ENCODE measurements at places on chromosomes 7 and 10.

DNA sequence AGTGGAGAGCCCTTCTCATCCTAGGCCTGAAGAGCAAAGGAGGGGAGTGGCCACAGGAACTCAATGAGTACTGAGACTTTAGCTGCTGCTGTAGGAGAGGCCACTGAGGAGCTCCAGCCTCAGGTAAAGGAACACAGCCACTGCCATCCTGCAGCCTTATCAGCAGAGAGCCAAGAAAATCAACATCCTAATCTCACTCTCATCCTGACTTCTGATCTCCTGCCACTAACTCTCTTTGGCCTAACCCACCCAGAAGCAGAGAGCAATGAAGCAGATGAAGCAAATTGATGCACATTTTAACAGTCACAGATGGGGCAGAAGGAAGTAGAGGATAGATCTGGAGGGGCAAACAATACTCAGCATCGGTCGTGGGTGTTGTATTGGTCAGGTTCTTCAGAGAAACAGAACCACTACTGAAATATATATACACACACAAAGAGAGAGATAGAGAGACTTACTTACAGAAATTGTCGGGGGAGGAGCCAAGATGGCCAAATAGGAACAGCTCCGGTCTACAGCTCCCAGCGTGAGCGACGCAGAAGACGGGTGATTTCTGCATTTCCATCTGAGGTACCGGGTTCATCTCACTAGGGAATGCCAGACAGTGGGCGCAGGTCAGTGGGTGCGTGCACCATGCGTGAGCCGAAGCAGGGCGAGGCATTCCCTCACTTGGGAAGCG lies 297.6 kb downstream of the MTERF1 start:
- no peak for DNase-seq

GRCh38 chr10:106592396-106592795 lies 572.1 kb downstream of the SORCS1 start:
- no peak for DNase-seq

- no peak for DNase-seq
Observed at GRCh38 chr7:16708980-16709379, 44.6 kb upstream of the TSPAN13 start.

DNA sequence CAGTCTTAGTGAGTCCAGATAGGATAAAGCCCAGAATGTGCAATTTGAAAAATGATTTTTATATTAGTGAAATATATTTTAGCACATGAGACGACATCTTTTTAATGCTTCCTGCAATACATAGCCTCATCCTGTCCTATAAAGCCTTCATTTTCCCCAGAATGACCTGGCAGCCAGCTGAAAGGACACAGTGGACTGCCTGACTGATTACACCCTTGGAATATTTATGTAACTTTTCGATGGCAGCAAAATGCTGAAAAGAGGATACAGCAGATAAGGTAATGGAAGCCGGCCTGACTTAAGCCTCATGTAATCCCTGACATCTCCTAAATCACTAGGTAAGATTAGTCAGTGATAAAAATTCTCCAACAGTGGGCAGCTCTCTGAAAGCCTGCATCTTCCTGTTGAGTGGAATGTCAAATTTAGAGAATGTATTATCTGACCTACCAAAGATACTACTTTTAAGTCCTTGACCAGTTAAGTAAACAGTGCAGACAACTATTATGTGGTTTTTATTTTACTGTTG lies 210.7 kb upstream of the STEAP1 start:
- no peak for DNase-seq

- DNase-seq = no peak
Observed at GRCh38 chr10:102394801-102395399, 605 bp upstream of the NFKB2 start.

DNA sequence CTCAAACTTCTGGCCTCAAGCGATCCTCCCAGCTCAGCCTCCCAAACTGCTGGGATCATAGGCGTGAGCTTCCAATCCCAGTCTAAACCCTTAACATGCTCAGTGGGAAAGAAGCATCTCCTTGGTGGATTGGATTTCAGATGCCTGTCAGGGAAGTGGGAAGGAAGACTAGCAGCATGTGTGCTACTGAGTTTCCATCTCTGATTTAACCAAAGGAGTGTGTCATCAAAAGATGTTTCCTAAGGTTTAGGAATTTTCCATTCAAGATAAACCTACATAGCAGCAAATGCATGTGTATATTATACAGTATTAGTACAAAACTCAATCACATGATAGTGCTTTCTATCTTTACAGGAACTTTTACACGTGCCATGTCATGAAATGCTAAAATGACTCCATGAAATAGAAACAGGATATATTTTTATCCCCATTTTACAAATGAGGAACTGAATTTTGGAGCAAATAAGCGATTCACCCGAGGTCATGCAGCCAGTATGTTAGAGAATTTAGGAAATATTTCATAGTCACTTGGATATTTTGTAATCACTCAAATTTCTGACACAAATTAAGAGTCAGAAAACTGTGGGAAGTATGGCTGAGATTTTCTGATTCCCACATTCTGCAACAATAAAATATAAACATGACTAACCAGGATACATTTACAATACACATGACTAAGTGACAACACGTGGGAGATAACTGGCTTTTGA lies 11.4 kb upstream of the TMEM26 start:
- DNase-seq = no peak

GRCh38 chr7:68334636-68335272 lies 1263.5 kb upstream of the AUTS2 start:
- DNase-seq = no peak

- no peak for DNase-seq
Observed at GRCh38 chr7:7641129-7641663, 644 bp downstream of the UMAD1 start.

- no peak for DNase-seq
Observed at GRCh38 chr10:64976150-64976549, 1454.9 kb downstream of the REEP3 start.

DNA sequence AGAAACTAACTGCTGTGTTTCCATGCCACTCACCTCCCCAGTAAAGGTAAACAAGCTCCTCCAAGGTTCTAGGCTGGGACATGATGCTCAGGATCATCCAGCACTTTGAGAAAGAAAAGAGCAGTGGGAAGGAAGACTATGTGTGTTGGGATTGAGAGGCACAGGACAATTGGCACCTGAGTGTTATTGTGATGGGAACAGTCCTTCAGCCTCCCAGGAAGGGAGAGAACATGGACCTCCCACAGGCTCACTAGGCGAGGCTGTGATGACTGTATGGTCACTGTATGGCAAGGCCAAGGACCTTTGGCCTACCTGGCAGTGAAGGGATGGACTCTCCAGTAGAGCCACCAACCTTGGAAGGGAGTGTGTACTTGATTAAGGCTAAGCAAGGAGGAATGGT lies 123.2 kb upstream of the UNC5B start:
- no peak for DNase-seq

DNA sequence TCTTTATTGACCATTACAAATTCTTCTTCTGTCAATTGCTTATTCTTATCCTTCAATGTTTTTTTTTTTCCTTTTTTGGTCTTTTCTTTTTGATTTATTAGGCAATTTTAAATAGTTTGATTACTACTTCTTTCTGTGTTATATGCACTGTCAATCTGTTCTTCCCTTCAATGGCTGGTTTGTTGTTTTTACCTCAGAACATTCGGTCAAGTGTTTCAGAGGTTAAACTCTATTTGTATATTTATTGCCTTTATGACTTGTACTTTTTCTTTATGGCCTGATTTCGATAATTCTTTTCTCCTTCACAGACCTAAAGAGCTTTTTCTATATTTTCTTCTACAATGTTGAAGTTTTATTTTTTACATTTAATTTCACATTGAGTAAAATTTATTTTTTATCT lies 171.5 kb upstream of the AKR1E2 start:
- no peak for DNase-seq

- DNase-seq = no peak
Observed at GRCh38 chr10:110505130-110505770, 7.5 kb downstream of the DUSP5 start.

DNA sequence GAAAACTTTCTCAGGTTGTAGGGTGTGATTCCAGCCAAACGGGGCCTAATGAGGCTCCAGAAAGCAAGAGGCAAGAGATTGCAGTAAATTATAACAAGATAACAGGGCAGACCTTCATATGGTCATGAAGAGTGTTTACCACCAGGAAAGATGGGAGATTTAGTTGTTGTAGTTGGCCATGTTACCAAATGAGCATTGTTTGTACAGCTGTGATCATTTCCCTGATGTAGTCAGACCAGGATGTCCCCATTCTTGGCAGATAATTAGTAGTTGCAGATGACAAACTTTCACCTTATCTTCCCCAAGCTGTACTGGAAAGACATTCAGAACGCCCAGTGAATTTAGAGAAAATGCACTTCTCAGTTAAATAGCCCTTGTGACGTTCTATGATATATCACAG lies 630.8 kb downstream of the ANKRD7 start:
- no peak for DNase-seq

DNA sequence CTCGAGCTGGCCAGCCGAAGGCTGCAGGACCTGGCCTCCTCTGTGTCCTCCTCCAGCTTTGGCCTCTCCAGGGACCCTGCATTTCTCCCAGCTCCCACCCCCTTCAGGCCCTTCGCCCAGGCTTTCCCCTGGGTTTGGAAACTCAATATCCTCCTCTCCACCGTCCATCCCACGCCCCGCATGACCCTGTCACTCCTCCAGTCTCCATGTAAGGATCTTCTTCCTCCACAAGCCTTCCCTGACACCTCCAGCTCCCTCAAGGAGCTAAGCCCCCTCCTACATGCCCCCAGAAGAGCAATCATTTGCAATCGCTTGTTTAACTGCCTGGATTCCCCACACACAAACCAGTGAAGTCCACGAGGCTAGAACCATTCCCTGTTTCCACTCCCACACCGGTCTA lies 24.6 kb upstream of the TMEM213 start:
- DNase-seq = no peak

DNA sequence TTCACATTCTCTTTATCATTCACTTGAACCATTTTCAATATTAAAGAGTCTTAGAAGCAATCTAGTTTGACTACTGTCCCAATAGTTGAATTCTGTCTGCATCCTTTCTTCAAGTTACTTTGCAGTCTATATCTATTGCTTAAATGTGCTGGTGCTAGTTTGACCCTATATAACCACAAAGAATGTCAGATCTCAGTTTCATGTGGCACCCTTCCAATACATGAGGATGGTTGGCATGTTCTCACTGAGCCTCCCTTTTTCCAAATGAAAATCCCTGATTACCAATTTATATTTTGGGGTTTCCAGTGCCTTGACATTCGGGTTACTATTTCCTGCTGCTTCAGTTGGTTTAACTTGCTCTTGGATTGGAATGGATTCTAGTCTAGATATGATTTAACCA lies 292.7 kb downstream of the EXOC4 start:
- no peak for DNase-seq

DNA sequence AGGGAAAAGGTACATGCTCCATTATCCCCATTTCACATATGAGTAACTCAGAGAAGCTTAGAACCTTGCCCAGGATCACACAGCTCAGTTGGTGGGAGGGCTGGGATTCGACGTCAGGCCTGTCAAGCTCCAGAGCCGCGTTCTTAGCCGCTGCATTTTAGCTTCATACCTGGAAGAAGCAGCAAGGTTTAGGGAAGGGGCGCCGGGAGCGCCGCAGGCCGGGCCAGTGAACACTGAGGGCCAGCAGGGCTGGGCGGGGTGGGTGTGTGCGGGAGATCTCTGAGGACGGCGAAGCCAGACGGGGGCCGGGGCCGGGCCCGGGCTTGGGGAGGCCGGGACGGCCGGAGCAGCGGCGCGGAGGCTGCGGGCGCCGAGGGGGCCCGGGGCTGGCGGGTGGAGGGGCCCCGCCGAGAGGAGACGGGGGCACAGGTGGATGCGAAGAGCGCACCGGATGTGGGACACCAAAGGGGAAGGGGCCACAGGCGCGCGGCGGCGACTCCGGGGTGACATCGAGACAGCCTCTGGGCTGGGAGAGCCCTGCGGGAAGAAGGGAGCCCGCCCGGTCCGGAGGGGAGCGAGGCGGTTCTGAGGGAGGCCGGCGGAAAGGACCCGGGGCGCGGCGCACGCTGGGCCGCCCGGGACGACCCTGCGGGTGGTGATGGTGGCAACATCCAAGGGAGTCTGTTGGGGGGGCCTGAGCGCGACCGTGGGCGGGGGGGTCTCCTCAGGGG lies 498 bp downstream of the NDST2 start:
- DNase-seq = peak; percentile 29

DNA sequence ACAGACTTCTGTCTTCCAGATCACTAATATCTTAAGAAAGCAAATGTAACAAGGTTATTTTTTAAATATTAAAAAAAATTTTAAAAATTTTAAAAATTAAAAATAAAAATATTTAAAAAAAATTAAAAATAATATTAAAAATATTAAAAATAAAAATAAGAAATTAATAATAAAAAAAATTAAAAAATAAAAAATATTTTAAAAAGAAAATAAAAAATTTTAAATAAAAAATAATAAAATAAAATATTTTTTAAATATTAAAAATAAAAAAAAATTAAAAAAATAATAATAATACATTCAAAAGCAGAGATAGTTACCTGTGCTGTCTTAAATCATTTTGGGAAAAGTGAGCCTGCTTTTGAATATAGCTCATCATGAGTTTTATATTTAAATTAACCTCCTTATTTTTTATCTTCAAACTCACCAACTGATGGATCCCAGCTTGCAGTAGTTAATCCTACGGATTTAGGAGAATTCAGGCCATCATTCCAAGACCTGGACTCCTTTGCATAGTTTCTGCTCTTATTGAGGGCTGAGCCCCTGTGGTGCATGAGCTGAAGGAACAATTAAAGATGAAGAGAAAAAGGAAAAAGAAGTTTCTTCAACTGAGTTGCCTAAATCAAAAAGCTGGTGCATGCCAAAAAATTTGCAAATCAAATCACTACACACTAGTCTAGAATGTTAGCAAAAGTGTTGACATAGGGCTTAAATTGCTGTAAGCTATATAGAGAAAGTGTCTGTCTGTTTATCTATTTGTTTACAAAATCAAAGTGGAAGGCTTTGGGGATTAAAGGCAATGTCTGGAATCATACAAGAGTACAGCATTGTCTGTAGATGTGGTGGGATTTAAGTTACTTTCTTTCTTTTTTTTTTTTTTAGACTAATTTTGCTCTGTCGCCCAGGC lies 50.5 kb upstream of the ZNF438 start:
- no peak for DNase-seq

DNA sequence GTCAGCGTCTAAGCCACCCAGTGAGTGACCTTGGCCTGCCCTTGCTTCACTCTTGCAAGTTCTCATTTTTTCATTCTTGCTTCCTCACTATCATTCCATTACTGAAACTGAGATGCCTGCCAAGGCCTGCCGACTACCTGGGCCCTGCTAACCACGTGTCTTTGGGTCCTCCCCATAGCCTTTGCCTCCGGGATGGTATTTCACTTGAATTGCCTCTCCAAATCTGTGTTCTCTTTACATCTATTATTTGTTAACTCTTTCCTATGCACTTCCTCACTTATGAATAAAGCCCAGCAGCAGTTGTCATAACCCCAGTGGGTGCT lies 234.6 kb downstream of the SNX10 start:
- no peak for DNase-seq
